ENCODE measurements at places on chromosomes 3 and 15.

DNA sequence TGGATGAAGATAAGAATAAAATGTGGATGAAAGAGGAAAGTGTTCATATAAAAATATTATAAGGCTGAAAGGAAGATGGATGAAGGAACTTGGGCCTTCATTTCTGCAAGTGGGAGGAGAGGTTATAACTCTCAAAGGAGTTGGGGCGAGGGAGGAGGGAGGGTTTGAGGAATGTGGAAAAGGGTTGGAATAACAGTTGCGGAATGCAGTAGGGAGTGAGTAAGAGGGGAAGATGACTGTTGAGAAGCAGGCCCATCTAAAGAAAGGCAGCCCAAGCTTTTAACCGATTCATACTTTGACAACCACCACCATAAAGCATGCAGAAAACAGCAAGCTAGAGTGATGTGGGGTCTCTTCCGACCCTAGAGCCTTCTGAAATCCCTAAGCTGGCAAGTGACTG is 8.3 kb upstream of the TM4SF4 start:
- DNase-seq, result no peak

DNA sequence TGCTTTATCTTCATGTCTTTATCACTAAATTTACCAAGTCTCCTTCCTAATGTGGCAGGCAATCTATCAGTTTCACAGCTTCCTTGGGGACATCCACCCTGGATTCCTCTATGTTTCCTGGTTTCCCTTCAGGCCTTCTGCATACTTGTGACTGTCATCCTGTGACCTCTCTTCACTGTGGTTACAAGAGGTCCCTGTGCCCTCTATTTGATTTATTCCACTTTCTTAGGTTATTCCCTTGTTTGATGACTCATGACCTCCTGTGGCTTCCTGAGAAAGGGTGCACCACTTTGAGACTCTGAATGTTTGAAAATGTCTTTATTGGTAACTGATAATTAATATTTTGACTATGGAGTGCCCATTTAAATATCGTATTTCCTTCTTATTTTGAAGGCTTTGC is 60.5 kb upstream of the KY start:
- no peak for DNase-seq

DNA sequence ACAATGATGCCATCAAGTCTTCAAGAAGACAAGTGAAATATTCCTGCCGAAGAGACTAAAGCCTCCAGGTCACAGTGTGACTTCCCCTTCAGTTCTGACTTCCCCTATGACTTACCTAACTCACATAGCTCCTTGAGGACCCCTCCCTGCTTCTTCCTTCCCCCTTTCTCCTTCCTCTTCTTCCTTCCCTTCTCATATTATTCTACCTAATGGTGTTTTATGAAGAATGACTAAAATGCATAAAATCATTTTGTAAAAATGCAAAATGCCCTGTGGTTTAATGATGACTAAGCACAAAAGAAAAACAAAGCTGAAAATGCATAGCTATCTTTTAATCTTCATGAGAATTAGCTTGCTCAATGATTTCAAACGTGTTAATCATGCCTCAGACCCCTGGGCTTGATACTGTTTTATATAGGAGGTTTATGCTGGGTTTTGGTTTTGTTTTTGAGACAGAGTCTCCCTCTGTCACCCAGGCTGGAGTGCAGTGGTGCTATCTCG is 26.1 kb upstream of the TM4SF4 start:
- DNase-seq, result peak; percentile 62

- DNase-seq, result no peak
These were observed 1.0 kb downstream of the LIMD1 start for GRCh38 chr3:45595364-45596195.

- DNase-seq, result no peak
These were observed 46.9 kb upstream of the SLC7A14 start for GRCh38 chr3:170632780-170633179.

- DNase-seq, result no peak
These were observed 475.0 kb upstream of the PROK2 start for GRCh38 chr3:72259755-72260587.
